Stimulated activated CD8-positive, alpha-beta memory T cell treated with anti-CD3 and anti-CD28 coated beads, Interleukin-4, amount 100 ng/mL, for 1 hour (primary cell): ENCODE measurements at places on chromosomes 13 and 19.

DNA sequence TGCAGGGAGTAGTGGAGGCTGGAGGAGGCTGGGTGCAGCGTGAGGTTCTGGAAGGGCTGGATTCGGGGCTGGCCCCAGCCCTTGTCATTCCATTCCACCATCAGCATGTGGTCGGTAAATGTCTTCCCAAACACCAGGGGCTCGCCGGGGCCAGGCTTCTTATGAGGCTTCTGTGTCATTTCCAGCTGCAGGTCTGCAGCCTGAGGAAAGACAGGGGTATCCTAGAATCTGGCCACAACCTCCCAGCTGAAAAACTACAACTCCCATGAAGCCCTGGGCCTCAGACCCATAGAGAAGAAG lies 4.4 kb downstream of the BCAT2 start:
- DNase-seq, result no peak

GRCh38 chr19:10284960-10285278 lies 1.8 kb upstream of the ICAM4 start:
- no peak for DNase-seq

GRCh38 chr13:38662362-38662761 lies 24.5 kb upstream of the FREM2 start:
- DNase-seq, result no peak

DNA sequence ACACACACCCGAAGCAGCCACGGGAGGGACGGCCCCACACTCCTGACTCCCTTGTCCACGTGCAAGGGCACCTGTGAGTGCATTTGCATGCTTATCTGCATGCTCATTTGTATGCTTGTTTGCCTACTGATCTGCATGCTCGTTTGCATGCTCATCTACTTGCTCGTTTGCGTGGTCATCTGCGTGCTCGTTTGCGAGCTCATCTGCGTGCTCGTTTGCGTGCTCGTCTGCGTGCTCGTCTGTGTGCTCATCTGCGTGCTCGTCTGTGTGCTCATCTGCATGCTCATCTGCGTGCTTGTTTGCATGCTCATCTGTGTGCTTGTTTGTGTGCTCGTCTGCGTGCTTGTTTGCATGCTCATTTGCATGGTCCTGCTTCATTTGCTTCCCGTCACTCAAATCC lies 23.8 kb downstream of the SHC2 start:
- no peak for DNase-seq

- DNase-seq, result no peak
Measured at GRCh38 chr13:32443111-32443510, 15.2 kb upstream of the N4BP2L1 start.
